ENCODE measurements at places on chromosomes 11 and 22.
A peak's percentile ranks its signal among the peaks of the same experiment; 100 is the strongest.

- no peak for DNase-seq
These were observed 101.8 kb upstream of the TIMP3 start for GRCh38 chr22:32699686-32700085.

- no peak for DNase-seq
These were observed 5.4 kb downstream of the TMEM123 start for GRCh38 chr11:102447193-102447592.

DNA sequence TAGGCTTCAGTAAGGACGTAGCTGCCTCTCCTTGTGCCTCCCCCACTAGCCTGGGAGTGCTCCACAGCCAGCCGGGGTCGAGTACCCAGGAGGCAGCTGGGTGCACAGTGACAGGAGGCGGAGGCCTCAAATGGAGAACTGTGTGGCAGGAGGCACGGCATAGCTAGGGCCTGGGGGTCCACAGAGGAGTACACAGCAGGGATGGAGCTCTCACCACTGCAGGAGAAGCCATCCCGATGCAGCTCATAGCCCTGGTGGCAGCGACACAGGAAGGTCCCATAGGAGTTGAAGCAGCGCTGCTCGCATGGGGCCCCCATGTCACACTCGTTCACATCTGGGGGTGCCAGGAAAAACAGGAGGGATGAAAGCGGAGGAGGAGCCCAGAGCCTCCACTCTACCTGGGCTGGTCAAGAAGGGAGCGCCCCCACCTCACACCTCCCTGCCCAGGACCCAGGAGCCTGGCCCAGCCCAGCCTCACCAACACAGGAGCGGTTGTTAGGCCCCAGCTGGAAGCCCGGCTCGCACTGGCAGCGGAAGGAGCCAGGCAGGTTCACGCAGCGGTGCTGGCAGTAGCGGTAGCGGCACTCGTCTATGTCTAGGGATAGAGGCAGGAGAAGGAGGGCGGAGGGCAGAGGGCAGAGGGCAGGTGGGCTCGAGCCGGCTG, 2.8 kb downstream of the EFEMP2 start:
- DNase-seq, result no peak

- no peak for DNase-seq
These were observed 166.8 kb downstream of the CSNK2A3 start for GRCh38 chr11:11186249-11186648.

GRCh38 chr11:44515048-44515447, 50.4 kb upstream of the CD82 start:
- no peak for DNase-seq

DNA sequence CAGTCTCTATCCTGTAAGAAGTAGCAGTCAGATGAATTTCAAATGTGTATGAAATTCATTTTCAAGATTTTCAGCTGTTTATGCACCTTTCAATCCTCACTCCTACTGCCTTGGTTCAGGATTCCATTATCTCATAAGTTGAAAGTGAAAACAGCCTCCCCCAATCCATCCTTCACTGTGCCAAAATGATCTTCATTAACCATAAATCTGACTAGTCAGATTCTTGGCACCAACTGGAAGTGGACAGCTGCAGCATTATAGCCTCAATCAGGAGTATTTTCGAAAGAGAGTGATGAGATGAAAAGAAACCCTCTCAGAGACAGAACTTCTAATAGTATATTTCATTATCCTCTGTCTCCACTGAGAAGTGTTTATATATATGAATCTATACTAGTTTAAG, 365.3 kb upstream of the PDGFD start:
- no peak for DNase-seq

- no peak for DNase-seq
These were observed 4.3 kb upstream of the AMPD3 start for GRCh38 chr11:10450462-10451425.

GRCh38 chr22:31345331-31346254, 553 bp downstream of the PATZ1 start:
- DNase-seq, result peak; percentile 81

DNA sequence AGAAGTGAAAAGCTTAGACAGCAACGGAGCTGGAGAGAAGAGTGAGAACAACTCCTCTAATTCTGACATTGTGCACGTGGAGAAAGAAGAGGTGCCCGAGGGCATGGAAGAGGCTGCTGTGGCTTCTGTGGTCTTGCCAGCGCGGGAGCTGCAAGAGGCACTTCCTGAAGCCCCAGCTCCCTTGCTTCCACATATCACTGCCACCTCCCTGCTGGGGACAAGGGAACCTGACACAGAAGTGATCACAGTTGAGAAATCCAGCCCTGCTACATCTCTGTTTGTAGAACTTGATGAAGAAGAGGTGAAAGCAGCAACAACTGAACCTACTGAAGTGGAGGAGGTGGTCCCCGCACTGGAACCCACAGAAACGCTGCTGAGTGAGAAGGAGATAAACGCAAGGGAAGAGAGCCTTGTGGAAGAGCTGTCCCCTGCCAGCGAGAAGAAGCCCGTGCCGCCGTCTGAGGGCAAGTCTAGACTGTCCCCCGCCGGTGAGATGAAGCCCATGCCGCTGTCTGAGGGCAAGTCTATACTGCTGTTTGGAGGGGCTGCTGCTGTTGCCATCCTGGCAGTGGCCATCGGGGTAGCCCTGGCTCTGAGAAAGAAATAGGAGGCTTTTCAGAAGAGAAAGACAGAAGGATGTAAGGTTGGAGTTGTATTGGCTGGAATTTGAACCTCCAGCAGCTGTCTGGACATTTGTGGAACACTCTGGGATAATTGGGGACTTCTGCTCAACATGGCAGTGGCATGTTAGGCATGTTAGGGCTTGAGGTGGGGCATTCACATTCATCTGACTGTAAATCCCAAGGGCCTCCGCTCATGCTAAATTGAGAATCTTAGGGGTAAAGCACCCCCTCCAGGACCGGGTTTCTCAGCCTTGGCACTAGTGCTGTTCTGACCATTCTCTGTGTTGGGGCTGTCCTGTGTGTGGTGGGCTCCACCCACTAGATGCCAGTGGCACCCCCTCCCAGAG, 47.1 kb downstream of the BID start:
- DNase-seq, result no peak

- no peak for DNase-seq
These were observed 101.8 kb downstream of the NAV2 start for GRCh38 chr11:19814421-19814820.

DNA sequence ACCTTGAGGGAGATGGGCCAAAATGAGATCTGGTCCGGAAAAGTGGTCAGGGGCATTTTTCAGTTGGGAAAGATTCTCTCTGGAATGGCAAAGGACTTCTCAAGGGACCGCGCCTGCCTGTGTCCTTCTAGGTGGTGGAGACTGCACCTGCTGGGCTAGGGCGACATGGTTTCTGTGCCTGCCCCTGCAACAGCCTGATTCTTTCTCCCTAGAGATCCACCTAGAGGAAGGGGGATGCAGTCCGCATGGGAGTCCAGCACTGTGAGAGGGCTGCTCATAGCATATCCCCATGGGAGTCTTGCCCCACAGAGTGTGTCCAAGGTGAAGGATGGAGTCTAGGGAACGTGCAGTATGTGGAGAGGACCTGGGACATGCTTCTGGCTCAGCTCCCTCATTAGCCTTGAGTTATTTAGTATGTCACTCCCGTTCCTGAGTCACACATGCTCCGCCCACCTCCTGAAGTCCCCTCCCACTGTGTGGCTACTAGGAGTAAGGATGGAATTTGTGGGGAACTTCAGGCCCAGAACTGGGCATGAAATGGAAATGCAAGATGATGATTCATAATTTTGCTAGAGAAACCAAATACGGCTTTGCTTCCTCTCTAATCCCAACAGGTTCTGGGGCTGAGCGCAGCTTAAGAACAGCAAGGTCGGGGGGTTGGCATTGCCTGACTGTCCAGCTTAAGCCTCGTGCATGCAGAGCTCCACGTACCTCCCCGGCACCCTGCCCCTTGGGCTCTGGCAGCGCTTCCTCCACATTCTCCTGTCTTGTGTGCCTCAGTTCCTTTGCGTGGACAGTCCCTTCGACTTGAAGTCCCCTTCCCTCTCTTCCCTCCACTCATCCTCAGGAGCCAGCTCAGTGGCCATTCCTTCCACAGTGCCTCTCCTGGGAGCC, 35.0 kb downstream of the GRIK4 start:
- DNase-seq, result peak; percentile 97

DNA sequence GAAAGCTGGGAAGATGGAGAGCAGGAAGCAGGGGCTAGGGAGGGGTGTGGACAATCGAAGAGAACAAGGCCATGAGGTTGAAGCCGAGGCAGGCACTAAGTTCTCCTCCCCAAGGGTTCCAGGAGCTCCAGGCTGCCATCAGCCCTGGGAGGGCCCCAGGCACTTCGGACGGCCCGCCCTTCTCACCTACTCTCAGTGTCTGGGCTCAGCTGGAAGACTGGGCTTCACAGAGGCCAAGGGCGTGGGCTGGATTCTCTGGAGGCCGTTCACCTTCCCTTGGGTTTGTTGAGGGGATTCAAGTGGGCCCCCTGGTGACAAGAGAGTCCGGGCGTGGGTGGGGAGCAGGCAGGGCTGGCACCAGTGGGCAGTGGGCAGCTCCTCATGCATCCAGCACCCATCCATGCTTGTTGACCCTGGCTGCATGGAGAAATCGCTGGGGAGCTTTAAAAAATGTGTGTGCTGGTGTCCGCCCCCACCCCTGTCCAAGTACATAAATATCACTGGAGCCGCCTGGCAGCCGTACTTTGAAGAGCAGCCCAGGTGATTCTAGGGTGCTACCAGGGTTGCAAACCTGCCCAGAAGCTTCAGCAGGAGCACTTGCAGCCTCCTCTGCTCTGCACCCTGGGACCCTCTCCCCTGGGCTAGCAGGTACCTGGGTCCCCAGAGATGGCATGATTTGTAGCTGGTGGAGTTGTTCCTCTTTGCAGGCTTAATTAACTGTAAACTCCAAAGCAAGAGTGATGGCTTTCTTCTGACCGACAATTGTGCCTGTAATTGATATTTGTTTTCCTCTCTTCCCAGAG, 74.3 kb downstream of the RTL6 start:
- DNase-seq, result no peak

- DNase-seq, result no peak
These were observed 102.5 kb downstream of the KCNA4 start for GRCh38 chr11:29914203-29914930.

GRCh38 chr11:112797648-112798293, 163.4 kb upstream of the NCAM1 start:
- peak; percentile 6 for DNase-seq

DNA sequence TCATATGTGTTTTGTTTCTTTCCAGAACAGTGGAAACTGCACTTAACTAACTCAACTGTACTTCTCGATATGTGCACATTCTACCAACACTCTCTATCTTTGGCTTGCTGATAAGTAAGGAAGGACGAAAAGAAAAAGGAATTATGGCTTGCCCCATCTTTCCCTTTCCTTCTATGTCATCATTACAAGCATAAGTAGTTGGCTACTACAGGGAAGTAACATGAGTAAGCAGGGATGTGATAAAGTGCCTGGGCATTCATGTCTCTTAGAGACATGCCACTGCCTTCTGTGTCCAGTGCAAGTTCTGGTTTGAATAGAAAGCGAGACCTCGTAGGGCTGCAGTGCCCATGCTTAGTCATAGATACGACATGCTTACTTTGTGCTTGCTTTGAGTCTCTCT, 342.5 kb downstream of the ETS1 start:
- no peak for DNase-seq

DNA sequence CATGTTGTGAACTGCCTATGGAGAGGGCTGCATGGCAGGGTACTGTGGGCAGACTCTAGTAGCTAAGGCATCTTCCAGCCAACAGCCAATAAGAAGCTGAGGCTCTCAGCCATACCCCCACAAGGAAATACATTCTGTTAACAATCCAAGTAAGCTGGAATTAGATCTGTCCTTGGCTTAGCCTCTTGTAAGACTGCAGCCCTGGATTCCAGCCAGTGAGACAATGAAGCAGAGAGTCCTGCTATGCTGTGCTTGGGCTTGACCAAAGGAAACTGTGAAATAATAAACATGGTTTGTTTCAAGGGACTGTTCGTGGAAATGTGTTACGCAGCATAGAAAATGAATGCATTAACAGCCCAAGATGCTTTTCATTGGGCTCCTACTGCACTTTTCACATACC, 1097.4 kb upstream of the CCDC90B start:
- DNase-seq, result no peak

DNA sequence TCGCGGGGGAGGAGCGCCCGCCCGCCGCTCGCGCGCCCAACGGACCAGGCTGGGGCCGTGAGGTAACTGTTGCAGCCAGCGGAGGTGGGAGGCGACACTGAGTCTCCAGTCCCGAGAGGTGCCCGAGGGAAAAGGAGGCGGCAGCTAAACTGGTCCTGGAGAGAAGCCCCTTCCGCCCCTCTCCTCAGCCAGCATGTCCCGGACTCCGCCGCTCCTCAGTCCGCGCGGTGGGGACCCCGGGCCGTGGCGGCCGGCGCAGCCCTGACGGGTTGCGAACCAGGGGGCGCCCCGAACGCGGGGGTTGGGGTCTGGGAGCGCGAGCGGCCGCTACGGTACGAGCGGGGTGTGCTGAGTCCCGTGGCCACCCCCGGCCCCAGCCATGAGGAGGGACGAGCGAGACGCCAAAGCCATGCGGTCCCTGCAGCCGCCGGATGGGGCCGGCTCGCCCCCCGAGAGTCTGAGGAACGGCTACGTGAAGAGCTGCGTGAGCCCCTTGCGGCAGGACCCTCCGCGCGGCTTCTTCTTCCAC, at the start of gene PDE3B:
Gene PDE3B, plus strand, starts transcription at position 108 of the 529 bp plus-strand sequence. Its CDS starts 272 bp downstream, at position 380.
- DNase-seq, result peak; percentile 3

DNA sequence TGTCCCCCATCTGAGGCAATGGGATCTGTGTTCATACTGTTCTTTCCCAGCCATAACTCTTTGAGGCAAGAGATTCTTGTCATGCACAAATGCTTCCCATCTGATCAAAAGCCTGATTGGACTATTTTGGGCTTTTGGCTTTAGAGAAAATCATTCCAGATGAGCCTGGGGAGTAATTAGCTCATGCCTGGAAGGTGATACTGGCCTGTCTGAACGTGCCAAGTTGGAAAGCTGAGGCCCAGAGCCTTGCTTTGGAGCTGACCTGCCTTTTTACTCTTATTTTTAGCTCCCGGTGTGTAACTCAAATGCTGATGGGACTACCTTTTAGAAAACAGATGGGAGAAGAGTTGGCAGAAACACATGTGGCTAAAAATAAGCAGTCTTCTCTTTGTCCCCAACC, 105.0 kb downstream of the DBX1 start:
- no peak for DNase-seq

- DNase-seq, result peak; percentile 15
These were observed 129.1 kb downstream of the DCDC1 start for GRCh38 chr11:31240340-31240904.

- peak; percentile 49 for DNase-seq
These were observed 37.9 kb upstream of the NUP160 start for GRCh38 chr11:47886096-47886495.

DNA sequence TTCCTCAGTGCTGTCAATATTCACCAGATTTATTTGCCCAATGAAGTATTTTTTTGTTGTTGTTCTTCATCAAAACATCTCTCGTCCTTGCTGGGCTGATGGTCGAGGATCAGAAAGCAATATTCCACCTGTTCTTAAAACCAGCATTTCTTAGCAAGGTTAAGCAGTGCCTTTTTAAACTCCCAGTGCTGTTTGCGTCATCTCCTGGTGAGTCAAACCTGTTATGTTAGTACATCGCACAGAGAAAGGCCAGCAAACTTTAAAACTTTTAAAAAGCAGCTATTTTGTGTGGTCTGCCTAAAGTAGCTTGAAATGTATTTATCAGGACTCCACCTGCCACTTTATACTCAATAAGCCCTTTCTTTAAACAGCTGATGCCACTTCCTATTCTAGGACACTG, 802.0 kb downstream of the KCNA4 start:
- DNase-seq, result no peak
